SW480 (cell line): ENCODE measurements at places on chromosomes 7 and 10.

GRCh38 chr7:155997431-155998327, 185.4 kb upstream of the SHH start:
- DNase-seq: peak; percentile 7

GRCh38 chr10:121418126-121418777, 180.0 kb downstream of the FGFR2 start:
- DNase-seq: peak; percentile 78

GRCh38 chr10:79054203-79055099, 14.3 kb upstream of the ZMIZ1 start:
- DNase-seq: no peak

DNA sequence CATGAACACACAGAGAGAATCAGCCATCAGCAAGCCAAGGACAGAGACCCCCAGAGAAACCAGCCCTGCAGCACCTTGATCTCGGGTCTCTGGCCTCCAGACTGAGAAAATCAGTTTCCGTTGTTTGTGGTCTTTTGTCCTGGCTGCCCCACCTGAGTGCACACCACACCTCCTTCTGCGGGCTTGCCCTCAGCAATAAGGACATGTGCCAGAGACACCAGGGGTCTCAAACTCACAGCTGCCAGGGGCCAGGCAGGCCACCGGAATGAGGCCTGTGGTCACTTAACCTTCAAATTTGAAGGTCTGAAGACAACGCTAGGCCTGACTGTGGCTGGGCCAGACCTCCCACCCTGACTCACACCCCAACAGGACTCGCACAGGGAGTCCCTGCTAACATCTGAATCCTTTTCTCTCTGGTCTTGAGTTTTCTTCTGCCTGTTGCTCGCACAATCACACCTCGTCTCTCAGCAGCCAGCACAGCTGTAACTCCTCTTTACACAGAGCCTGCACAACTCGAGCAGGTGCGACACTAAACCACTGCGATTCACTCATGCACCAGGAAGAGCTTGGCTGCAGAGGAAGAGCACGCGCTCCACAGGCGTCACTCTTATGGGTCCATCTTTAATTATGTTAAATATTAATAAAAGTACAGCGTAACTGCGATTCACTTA, 86.2 kb downstream of the CHST15 start:
- DNase-seq: no peak

DNA sequence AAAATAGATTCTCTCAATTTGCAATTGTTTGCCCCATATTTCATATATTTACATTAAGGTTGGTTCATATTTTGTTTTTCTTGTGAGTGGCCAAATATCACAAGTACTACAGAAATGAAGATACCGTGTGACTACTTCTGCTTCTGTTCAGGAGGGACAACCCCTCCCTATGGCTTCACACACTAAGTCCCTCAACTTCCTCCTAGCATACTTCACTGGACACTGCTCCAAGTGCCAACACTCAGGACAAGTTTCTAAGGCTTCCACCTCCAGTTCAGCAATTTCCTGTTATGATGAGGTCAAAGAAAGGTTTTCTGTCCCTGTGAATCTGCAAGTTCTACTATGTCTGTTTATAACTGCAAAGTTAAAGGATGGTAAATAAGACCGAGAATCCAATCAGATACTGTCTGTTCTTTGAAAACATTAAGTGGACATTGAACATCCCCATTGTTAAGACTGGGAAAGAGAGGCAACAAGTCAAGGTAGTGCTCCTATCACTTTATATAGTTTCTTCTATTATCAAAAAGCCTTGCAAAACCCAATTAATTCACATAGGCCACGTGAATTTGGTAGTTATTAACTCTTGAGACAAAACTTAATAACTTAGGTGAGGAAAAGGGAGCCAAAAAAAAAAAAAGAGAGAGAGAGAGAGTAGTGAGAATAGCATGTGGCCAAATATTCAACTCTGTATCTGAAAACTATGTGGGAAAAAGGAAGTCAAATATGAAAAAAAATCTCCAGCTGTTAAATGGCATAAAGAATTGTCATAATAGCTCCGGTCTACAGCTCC, 81.3 kb upstream of the DKK1 start:
- peak; percentile 17 for DNase-seq

DNA sequence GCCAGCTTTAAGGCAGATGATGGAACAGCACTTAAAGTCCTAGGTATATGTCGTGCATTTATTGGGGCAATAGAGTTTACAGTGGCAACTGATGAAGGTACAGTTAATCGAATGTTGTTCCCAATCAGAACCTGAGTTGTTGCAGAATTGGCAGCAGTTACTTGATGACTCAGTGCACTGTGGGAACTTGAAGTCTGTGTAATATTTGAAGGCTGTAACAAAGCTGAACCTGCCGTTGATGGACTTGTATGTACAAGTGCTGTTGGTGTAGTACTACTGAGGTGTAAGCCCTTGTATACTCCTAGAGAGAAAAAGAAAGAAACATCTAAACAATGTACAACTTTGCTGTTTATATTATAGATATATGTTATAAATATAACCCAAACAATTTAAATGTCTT, 75.3 kb downstream of the EPC1 start:
- DNase-seq: no peak

- no peak for DNase-seq
Observed at GRCh38 chr10:94983555-94983954, 45.1 kb downstream of the CYP2C9 start.

GRCh38 chr10:109956454-109957091, 33.3 kb upstream of the XPNPEP1 start:
- DNase-seq: peak; percentile 50

DNA sequence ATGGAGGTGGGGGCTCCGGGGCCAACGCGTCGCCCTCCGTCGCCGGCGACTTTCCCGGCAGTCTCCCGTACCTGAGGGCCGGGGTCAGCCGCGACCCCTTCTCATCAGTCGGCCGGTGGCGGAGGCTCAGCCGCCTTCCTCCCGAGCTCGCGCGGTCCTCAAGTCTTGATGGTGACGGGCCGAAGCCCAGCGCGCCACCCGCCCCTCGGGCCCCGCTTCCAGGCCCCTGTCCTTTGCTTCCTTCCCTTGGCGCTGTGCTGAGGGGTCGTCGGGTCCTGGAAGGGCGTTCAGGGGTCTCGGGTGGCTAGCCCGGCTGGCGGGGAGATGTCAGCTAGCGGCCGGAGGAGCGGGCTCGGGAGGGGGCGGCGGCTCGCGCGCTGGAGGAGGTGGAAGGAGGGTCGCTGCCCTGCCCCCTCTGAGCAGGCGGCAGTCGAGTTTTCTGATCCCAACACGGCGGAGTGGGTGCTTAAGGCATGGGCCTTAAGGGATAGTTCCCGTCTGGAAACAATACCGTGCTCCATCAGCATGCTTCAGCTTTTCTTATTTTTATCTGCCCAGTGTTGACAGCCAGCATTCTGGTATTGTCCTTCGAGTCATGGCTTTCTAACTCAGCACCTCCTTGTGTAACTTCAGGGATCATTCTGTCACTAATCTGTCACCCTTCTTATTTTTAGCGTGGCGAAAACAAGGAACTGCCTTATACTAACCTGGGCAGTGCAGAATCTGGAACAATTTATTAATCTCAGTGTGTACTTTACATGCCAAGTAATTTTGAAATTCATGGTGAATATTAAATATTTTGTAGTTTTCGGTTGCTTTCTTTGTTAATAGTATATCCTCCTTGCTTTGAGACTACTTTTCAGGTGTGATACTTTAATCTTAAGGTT, 748 bp downstream of the PHTF2 start:
- DNase-seq: peak; percentile 68

DNA sequence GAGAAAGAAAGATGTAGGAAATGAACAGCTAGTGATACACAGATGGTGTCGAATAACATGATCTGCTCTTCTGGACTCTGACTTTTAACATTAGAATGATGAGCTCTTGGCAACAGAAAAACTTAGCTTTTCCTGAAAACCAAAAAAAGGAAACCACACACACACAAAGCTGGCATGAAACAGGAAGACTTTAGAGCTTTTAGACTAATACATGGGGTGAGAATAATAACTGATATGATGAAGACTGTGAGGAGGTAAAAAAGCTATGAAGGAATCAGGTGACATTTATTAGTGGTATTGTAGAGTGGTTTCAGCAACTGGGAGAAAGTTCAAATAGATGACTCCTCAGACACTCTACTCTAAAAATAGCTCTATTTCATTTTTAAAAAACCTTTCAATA, 491.9 kb downstream of the PARD3 start:
- no peak for DNase-seq

DNA sequence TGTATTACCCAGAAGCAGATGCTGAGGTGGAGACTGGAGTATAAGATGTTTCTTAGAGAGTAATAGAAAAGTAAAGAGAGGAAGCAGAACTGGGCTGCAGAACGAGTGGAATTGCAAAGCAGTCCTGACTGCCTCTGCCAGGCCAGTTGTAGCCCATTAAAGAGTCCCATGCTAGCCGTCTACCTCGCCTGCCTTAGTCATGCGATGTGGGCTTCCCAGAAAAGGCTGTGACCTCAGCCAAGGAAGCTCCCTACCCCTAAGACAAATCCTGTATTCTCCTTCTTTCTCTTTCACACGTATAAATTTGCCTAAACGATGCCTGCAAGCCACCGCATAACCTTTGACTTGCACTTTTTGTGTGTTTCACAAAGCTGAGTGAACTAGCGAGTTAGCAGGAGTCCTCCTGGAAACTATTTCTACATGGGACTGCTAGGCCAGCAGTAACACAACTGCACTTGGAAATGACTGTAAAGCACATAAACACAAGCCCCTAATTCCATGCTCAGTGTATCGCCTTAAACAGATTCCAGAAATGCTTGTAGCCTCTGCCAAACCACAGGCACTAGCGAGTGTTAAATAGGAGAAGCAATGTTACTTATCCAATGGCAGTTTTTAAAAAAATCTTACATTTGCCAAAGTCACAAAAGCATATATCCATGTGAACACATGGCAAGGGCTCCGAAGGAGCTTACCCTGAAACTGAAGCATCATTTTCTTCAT, 47.4 kb upstream of the GNAI1 start:
- no peak for DNase-seq

GRCh38 chr10:14625765-14626525, 148.8 kb downstream of the FAM107B start:
- DNase-seq: no peak

GRCh38 chr7:131299074-131299473, 28.6 kb upstream of the MKLN1 start:
- DNase-seq: no peak

DNA sequence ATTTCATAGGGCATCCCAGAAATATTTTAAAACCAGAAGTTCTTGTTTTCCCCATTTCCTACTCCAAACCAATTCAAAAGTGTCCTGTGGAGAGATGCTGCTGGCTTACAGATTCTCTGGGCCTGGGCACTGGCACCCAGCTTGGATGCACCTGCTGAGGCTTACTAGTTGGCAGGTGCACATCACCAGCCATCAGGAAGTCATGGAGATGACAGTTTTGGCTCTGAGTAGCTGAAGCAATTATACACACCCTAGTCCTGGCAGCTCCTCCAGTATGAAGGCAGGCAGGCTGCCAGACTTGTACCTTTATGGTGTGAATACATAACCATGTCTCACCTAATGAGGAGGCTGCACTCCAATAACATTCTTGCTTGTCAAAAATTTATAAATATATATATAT, 276.6 kb upstream of the GHITM start:
- no peak for DNase-seq

DNA sequence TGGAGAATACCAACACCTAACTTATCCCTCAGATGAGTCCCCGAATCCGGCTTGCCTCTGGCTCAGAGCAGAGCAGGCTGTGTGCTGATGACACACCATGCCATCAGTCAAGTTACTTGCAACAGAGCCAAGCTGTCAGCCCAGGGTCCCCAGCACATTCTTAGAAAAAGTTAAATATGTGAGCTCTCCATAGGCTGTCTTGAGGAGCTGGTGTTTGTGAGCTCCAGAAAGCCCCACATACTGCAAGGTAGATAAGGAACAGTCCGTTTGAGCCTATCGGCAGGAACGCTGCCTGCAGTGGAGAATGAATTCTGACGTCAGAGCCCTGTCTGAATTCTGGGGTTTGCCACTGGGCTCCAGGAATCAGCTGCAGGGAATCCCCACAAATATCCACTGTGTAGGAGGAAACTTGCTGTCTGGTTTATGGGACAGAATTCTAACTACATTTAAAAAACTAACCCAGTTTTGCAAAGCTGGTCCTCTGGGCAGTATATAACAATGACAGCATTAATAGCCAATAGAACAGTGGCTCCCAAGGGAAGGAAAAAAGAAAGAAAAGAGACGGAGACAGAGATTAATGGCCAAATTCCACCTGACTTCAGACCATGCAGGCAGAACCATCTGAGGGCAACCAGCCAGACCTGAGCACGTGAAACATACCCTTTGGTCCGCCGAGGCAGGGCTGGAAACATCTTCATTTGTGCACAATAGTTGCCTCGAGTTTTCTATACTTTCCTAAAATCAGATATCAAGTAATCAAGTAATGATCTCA, 3.6 kb downstream of the SFXN4 start:
- no peak for DNase-seq

DNA sequence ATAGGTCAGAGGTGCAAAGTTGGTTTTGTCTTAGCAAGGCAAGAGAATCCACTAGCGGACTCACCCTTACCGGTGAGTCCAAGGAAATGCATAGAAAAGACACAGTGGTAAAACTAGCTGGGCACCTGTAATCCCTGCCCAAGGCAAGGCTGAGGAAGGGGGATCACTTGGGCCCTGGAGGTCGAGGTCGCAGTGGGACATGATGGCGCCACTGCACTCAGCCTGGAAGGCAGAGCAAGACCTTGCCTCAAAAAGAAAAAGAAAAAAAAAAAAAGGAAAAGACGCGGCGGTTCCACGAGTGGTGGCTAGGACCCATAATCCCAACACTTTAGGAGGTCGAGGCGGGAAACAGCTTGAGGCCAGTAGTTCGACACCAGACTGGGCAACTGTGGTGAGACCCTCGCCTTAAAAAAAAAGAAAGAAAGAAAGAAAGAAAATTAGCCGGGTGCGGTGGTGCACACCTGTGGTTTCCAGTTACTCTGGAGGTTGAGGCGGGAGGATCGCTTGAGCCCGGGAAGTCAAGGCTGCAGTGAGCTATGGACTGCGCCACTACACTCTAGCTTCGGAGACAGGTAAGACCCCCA, 820 bp upstream of the OTUD1 start:
- no peak for DNase-seq

DNA sequence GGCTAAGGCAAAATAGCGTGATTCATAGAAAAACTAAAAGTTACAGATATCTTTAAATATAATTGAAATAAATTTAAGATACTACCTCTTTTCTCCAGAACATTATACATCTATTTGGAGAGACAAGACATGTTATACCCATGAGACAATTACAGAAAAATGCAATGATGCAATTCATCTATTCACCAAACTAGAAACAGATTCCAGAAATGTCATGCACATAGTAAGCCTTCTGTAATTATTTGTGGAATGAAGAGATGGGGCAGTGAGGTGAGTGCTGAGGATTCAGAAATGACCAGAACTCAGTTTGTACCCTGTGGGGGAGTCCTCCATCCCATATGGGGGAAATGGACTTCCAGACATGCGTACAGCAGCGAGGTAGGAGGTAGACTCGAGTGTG, 99.4 kb downstream of the MKX start:
- DNase-seq: no peak

GRCh38 chr7:5631152-5631551, 150.3 kb downstream of the RNF216 start:
- no peak for DNase-seq

DNA sequence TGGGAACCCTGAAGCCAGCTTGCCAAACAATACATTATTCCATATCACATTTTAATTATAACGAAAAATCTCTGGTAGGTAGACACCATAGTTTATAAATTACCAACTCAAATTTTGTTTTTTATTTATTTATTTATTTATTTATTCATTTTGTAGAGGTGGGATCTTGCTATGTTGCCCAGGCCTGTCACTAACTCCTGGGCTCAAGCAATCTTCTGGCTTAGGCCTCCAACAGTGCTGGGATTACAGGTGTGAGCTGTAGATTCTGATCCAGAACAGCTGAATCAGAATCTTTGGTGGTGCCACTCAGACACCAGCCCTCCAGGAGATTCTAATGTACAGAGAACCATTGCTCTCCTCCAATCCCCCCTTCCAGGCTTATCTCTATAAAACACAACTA, 1.7 kb downstream of the PON2 start:
- no peak for DNase-seq
